ENCODE measurements at places on chromosomes 3 and 15.

- DNase-seq, result no peak
These were observed 1144.5 kb downstream of the TUSC7 start for GRCh38 chr3:117853923-117854668.

GRCh38 chr15:57540211-57540610, 51.5 kb upstream of the MYZAP start:
- DNase-seq, result peak; percentile 21

GRCh38 chr3:160052385-160053047, 63.9 kb downstream of the IL12A start:
- DNase-seq, result no peak

- no peak for DNase-seq
These were observed 43.4 kb downstream of the MYO5A start for GRCh38 chr15:52485290-52485689.

- no peak for DNase-seq
These were observed 1.6 kb upstream of the CCDC33 start for GRCh38 chr15:74234598-74234875.

DNA sequence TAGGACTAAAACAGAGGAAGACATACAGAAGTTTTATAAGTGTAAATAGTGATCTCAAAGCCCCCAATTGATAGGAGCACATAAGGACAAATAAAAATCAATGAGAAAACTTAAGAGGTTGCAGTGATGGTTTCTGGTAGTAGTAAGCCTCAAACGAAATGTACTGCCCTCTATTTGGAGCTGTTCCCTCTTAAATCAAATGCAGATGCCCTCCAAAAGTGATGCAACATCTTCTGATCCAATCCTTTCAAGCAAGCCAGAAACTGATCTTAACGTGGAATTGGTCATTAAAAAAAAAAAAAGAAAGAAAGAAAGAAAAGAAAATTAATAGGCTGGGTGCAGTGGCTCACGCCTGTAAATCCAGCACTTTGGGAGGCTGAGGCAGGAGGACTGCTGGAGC, 259.3 kb downstream of the ZBTB20 start:
- no peak for DNase-seq

DNA sequence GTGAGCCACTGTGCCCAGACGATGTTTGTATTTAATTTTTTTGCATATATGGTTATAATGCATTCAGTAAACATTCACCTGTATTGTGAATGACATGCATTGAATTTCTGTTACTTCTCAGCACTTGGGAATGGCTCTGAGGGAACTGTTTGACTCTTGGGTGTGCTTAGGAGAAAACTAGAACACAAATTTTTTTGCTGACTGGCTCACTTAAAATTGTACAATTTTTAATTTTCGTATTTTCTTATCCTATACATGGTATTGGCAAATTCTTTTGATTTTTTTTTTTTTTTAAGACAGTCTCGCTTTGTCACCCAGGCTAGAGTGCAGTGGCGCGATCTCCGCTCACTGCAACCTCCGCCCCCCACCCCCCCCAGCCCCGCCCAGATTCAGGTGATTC, 7.2 kb downstream of the ATP11B start:
- no peak for DNase-seq

- no peak for DNase-seq
These were observed 82.3 kb upstream of the MLF1 start for GRCh38 chr3:158488670-158489069.

GRCh38 chr3:153242896-153243295, 80.9 kb downstream of the RAP2B start:
- DNase-seq, result no peak

DNA sequence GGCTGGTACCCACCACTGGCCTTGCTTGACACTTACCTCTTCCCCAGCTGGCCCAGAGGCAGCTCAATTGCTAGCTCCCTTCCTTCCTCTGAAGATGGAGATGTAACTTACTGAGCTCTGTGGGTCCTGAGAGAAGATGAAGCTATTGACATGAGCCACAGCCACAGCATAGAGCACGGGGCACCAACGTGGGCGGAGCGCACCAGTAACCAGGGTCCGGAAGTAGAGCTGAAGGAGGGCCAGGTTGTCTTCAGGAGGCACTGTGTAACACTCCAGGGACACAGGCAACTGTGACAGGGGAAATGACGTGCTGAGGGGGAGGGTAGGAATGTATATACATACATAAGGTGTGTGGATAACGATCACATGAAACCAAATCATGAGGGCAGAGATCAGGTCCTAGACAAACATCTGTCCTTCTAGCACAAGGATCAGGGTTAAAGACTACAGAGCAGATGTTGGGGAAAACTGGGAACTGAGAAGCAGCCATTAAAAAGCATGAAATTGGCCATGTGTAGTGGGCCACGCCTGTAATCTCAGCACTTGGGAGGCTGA, 4.3 kb upstream of the LTK start:
- no peak for DNase-seq

- DNase-seq, result no peak
These were observed 96.1 kb downstream of the IGF2BP2 start for GRCh38 chr3:185728630-185729336.

GRCh38 chr3:72082776-72083462, 298.0 kb upstream of the PROK2 start:
- no peak for DNase-seq

DNA sequence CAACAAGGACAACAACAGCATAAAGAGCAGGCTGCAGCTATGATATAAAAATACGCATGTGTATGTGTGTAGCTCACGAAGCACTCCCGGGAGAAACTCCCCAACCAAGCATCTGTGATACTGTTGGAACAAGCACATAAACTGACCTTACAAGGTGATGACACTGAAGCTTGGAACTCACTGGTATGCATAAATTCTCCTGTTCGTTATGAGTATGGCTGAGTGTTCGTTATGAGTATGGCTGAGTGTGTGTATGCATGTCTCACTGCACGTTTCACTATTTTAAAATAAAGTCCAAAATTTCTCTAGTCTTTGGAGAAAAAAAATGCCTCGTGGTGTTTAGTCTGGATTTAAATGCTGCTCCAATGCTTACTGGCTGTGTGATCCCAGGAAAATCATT, 256.8 kb downstream of the RORA start:
- no peak for DNase-seq

DNA sequence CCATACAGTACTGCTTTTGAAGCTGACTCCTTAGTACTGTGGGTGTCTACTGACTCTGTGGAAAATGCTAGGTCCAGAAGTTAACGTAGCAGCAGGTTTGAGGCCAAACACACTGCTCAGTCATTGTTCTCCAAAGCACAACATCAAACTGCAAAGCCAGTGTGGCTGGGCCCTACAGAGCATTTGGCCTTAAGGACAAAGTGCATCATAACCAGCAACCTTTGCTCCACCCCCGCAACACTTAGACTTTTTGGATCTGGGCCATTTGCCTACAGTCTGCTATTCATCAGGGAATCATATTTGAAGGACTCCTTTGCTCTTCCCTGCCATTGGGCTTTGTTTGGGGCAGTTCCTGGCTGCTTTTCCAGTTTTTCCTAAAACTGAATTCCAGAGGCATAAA, 43.1 kb upstream of the ARL6 start:
- no peak for DNase-seq

DNA sequence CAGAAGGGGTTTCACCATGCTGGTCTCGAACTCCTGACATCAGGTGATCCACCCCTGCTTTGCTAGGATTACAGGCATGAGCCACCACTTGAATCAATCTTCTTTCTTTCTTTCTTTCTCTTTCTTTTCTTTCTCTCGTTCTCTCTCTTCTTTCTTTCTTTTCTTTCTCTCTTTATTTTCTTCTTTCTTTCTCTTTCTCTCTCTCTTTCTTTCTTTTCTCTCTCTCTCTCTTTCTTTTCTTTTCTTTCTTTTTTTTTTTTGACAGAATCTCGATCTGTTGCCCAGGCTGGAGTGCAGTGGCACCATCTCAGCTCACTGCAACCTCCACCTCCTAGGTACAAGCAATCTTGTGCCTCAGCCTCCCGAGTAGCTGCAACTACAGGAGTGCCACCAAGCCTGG, 37.9 kb upstream of the PIK3CB start:
- no peak for DNase-seq

DNA sequence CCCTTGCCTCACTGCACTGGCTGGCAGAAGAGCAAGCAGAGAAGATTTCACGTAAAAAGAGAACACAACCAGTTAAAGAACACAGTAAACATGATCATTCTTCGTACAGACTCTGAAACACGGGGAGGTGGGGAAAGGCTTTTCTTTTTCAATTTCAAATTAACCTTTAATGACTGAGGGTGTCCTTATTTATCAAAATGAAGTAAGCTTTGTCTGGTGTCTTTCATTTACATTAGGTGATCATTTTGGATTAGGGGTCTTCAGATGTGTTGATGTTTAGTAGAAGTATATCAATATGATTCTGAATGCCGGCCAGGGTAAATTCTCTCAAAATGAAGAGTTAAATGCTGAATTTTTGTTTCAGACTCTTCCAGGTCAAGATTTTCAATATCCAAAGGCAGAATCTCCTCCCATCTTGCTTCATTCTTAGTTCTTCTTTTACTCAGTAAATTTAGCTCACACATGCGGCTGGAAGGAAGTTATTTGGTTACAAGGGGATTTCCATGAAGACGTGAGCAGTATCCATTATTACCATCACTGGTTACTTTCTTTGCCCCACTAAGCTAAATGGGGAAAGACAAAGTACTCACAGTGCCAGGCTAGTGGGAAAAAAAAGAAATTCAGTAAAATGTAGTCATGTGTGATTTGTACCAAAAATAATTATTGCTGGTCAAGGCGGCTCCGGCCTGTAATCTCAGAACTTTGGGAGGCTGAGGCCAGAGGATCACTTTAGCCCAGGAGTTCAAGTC, 272.2 kb upstream of the NR2F2 start:
- no peak for DNase-seq

GRCh38 chr3:144104186-144104585, 132.6 kb downstream of the DIPK2A start:
- no peak for DNase-seq

DNA sequence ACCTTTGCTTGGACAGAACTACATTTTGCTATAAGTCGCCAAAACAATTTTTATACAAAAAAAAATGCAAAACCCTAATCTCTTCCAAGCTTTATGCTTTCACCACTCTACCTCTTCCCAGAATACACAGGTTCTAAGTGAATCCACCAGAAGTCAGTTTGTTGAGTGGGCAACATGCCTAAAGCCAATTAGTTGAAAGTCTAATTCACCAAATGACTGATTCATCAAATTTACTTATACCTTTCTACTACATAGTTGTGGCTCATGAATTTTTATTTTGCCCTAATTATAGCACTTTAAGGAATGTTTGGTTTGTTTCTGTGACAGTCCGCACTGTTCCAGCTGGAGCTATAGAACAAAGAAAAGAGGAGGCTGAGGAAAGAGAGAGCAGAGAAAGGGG, 265.9 kb upstream of the TGFBR2 start:
- no peak for DNase-seq

DNA sequence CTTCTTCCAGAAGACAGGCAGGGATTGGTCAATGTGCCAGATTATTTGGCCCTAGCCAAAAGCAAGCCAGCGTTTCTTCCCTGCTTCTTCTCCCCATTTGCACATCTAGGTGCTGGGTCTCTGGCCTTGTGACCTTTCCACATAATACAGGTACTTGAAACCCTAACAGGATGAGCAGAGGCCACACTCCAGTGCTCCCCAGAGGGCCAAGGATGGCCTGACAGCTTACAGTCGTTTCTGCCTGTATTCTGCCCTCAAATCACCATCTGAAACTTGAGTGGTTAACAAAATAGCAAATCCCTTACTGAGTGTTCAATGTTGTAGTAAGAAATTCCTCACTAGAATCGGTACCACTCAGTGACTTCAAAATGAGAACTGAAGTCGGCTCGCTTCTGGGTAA, 29.1 kb downstream of the MKRN2 start:
- no peak for DNase-seq

GRCh38 chr3:190076601-190077394, 43.9 kb downstream of the P3H2 start:
- DNase-seq, result peak; percentile 86

- peak; percentile 58 for DNase-seq
These were observed 25.3 kb downstream of the LOXL1 start for GRCh38 chr15:73951601-73952000.

DNA sequence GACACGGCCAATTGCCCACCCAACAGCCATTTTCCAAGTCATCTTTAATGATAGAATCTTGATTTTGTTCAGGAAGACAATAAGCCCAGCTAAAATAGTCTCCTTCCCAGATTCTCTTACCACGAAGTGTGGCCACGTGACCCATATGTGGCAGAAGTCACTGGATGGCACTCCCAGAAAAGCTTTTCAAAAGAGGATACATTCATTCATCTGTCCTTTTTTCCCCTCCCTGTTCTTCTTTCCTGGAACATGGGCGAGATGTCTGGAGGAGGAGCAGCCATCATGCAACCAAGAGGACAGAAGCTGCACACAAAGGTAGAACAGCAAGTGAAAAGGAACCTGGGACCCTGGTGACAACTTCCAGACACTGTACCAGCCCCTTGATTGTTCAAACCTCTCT, 174.7 kb downstream of the UACA start:
- DNase-seq, result no peak

GRCh38 chr3:153591561-153592245, 429.7 kb downstream of the RAP2B start:
- DNase-seq, result no peak

- DNase-seq, result no peak
These were observed 28.6 kb upstream of the CLSTN2 start for GRCh38 chr3:139906418-139906817.

GRCh38 chr15:57427367-57427821, 51.1 kb downstream of the CGNL1 start:
- no peak for DNase-seq

DNA sequence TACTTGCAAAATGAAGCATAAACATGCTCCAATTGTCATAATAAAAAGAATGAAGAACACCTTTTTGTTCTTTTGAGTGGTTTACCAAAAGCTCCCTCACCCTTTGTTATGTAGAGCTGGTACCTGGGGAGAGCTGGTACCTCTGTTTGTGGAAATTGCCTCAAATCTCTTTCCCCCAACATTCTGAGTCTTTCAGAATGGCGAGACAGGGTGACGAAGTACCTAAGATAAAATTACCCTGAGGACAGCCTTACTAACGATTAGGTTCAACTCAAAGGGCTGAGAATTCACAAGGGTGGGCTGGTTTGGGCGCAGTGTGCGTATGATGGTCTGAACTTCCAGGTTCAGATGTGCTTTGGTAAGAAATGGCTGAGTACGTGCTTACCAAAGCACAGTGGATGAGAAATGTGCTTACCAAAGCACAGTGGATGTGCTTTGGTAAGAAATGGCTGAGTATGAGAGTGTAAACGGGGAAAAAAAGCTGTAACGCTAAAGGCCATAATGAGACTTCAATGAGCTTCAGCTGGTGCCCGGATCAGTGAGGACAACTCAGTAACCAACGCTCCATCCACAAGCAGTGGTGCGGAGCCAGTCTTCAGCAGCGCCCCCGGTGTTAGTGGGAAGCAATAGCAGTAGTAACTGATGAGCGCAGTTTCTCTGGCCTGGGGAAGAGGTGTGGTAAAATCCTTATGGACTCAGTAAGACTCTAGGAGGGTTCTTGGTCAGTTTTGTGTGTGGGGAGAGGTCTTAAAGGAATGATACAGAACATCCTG, 72.3 kb upstream of the LRIG1 start:
- no peak for DNase-seq

DNA sequence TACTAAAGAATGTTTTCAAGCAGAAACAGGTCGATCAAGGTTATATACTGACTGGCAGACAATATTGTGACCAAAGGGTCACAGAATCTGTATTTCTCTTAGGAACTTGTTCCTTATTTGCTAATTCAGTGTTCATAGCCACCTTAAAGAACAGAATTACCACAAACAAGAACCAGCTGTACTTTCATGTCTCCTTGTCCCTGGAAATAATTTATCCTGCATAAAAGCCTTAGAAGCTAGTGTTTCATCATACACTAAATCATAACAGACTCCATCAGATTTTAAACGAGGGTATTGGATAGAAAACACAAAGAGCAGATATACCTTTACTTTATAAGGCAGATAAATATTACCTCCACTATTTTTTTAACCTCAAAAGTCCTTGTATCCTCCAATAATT, 6.4 kb downstream of the DNAJC19 start:
- DNase-seq, result no peak

Data from RWPE2 (cell line).